HFFc6 (cell line): ENCODE measurements at places on chromosomes 16 and 17.

DNA sequence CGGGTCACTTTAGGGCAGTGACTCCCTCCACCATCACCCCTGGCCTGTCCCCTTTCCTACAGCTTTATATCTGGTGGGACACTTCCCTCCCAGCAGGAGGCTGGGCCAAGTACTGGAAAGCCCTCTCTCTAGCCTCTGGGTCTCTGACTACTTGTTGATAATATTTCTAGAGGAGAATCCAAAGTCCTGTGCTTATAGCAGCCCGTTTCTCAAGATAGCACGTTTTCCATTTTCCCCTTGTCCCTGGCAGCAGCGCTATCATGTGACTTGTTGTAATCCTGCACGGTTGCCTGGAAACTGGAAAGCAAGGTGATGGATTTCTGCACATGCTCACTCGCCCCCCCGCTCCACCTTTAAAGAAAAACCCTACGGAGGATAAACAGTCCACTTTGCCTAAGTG lies 3.3 kb upstream of the AXIN2 start:
- DNase-seq = no peak

GRCh38 chr16:85235991-85236817 lies 123.9 kb upstream of the CIBAR2 start:
- no peak for DNase-seq

GRCh38 chr17:15270628-15271381 lies 5.7 kb upstream of the PMP22 start:
- DNase-seq = no peak

- no peak for DNase-seq
Observed at GRCh38 chr16:64370112-64370511, 751.8 kb downstream of the CDH11 start.

- DNase-seq = no peak
Observed at GRCh38 chr16:47858333-47858982, 297.3 kb downstream of the ABCC12 start.

DNA sequence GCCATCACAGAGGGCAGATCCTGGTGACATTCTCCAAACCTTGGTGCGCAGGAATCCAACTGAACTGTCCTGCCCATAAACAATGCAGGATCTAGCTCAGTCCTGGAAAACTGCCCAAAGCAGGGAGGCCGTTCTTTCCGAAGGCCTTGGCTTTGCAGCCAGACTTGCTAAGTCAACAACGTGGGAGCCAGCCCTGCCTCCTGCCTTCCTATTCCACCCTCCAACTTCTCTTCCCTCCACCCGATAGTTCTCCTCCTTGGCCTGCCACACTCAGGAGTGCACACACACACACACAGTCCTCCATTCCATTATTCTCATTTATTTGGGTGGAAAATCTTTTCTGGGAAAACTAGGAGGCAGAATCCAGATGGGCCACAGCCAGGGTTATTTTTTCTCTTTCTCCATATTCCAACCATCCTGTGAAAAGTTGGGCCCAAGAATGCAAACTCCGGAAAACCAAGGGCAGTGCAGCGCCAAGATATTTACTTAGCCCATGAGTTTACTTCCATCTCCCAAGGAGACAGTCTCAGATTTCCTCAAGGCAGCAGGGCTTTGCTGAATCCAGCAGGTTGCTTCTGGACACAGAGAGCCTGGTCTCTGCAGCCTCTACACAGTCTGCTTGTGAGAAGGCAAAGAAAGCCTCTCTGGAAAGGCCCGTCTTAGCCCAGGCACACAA lies 15.8 kb downstream of the COPRS start:
- DNase-seq = peak; percentile 37

- DNase-seq = peak; percentile 51
Observed at GRCh38 chr16:24851700-24852099, 5.9 kb downstream of the SLC5A11 start.

DNA sequence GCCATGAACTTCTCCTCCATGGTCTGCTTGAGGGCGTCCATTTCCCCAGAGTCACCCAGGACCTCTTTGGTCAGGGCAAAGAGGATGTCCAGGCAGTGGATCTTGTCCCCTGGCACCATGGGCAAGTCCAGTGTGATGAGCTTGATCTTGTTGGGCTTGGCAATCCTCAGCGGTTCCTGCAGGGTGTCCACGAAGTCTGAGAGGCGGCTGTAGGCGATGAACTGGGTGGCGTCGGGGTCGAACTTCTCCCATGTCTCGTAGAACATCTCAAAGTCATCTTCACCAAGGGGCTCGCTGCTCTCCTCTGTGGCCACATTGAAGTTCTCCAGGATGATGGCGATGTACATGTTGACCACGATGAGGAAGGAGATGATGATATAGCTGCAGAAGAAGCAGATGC lies 9.0 kb upstream of the CD79B start:
- no peak for DNase-seq

GRCh38 chr16:3745751-3746355 lies 28.5 kb upstream of the TRAP1 start:
- no peak for DNase-seq

DNA sequence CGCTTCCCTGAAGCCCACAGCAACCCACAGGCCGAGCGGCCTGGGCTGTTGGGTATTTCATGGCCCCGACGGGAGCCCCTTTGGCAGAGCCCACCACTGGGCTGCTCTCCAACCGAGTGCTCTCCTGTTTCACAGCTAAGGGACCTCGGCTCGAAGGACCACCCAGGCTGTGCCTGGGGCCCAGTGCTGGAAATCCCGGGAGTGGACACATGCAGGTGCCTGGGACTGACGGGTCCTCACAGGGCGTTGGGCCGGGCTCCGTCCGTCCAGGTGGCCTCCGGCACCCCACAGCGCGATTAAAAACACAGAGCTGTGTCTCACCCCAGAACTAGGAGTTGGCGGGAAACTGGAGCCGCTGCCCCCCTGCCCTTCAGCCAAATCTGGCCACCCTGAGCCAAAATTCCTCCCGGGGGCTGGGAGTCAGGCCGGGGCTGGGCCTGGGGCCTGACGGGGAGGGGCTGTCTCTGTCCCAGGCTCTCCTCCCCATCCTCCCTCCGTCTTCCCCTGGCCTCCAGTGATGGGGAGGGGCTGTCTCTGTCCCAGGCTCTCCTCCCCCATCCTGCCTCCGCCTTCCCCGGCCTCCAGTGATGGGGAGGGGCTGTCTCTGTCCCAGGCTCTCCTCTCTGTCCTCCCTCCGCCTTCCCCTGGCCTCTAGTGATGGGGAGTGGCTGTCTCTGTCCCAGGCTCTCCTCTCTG lies 14.1 kb downstream of the UTS2R start:
- DNase-seq = no peak

- DNase-seq = no peak
Observed at GRCh38 chr17:27456681-27457359, 572 bp downstream of the KSR1 start.

DNA sequence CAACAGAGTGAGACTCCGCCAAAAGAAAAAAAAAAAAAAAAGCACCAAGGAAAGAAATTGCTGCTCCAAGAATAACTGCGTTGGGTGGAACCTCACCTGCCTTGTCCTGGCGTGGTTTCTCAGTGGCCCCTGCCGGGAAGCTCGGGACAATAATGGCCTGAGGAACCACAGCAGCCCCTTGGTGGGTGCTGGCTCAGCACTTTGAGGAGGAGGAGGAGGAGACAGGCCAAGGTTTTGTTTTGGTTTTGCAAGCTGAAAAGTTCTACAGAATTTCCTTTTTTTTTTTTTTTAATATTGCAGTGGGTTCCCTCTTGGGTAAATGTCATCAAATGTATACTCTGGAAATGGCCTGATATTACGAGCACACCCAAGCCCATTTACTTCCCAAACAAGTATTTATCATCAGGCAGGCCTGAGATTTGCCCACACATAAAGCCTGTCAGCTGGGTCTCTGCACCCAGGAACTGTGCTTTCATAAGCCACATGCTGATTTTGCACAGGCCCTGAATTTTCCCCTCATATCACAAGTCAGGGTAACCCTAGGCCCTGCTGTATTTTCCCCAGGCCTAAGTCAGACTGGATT lies 78.3 kb downstream of the SOCS1 start:
- DNase-seq = no peak

DNA sequence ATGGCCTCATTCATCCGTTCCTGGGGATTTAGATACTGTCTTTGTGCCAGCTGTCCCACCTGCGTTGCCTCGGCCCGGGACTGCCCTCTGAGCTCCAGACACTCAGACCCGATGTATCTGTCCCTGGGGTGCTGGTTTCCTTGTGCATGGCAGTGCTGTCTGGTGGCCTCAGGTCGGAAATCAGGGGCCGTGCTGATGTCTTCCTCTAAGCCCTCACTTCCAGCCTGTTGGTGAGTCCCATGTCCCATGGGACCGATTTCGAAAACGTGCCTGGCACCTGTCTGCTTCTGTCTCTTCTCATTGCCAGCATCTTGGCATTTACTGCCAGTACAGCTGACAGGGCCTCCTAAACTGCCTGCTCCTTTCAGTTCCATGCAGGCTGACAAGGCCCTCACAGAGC lies 22.1 kb downstream of the NT5M start:
- DNase-seq = no peak

DNA sequence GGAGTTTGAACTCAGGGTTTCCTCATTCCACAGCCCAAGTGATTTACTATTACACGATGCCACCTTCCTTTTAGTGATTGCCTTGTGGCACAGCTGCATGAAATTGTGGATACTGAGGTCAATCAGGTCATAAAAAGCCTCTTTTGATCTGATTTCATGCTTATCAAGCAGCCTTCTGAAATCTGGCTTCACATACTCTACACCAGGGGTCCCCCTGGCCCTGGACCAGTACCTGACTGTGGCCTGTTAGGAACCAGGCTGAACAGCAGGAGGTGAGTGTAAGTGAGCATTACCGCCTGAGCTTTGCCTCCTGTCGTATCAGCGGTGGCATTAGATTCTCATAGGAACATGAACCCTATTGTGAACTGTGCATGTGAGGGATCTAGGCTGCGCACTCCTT lies 13.8 kb downstream of the SLFN5 start:
- no peak for DNase-seq

DNA sequence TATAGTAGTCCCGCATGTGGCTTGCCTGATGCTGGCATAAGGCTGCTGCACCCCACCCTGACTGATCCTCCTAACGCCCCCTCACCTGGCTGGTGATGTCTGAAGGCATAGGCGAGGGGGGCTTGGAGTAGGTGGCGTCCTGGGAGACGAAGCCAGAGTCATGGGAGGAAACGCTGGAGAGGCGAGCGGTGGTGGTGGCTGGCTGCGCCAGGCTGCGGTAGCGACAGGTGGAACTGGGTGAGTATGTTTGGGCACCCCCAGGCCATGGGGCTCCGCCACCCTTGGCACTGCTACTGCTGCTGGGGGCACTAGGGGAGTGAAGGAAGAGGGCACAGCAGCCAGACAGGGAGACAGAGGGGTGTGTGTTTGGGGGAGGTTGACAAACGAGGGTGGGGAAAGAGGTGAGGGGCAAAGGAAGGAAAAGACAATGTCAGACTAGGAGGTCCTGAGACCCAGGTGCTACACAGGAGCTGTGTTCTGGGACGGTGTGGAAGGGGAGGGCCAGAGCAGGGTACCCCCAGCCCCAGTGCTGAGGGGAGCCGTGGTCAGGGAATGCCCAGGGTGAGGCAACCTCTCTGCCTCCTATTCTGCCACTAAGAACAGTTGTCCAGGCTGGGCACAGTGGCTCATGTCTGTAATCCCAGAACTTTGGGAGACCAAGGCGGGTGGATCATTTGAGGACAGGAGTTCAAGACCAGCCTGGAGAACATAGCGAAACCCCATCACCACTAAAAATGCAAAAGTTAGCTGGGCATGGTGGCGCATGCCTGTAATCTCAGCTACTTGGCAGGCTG lies 11.4 kb downstream of the MTSS2 start:
- DNase-seq = no peak

- DNase-seq = no peak
Observed at GRCh38 chr16:73280388-73280787, 232.5 kb upstream of the ZFHX3 start.

DNA sequence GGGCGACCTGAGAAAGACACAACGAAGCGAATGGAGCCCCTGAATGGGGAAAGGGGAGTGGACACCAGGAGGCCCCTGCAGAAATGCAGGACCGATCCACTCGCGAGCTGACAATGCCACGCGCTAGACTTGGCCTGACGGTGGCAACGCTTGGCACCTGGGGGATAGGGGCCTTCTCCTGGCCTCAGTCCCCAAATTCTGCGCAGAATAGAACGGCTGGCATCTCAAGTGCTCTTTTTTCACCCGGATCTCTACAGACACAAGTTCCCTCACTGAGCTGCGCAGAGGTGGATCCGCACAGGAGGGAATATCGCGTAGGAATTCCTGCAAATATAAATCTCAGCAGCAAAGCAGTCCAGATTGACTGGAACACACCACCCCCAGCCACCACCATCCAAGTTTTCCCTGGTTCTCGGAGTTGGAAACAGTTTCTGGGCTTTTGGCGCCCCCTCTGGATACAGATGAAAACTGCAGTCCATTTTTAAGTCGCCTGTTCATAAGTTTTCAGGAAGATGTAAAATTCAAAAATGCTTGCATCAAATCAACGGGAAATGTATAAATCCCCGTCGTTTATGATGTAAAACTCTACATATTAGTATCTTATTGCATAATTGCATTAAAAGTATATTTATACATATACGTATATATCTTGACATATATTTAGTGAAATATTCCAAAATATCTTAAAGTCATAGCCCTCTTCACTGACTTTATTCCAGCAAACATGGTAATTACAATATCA lies 2.3 kb upstream of the SOX9 start:
- peak; percentile 66 for DNase-seq

DNA sequence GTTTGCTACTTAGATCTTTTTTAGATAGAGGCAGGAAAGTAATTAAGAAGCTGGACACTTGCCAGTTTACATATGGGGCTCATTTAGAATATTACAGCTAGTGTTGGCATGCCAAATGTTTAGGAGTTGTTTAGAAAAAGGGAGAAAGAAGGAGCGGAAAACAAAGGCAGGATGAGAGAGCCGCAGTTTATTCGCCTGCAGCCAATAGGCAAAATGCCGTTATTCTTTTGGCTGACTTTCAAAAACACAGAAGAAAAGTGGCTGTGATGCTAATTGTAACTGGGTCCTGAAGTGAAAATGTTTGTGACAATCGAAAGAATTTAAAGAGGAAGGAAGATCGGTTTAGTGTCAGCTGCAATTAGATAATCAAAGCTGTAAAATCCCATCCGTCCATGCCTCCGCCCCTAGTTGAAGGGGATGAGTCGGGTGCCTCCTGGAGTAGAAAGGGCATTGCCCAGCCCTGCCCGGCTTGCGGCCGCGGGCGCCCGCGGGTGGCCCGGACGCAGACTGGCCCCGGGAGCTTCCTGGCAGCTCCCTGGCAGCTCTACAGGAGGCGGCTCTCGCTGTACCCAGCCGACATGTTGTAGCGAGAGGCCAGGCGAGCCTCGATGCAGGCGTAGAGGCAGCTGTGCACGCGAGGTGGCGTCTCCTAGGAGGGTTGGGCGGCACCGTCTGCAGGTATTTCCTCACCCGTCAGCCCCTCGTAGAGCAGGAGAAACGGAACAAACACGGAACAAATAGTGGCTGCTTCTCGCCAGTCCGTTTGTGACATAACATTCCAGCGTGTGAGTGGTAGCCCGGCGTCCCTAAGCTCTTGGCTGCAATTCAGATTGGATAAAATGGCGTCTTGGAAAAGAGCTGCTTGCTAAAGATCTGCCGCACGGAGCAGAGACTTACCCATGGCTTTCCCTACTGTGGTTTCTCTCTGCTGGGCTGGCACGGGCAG lies 82.2 kb downstream of the TNRC6C start:
- peak; percentile 52 for DNase-seq

- DNase-seq = no peak
Observed at GRCh38 chr17:2175294-2175628, 120.4 kb downstream of the HIC1 start.
